ENCODE measurements at places on chromosomes 11 and 22. TPM values are rescaled to one million over a fixed set of nuclear protein-coding genes. Genes with fewer than 3 reads are reported as not detected.

KCNQ1 gene
- 2.6 TPM for total RNA-seq

GRCh38 chr11:65709661-65710060, 2.4 kb upstream of the KAT5 start:
- no peak for DNase-seq
- peaks cover 18% of the 10 kb centered on the region for H3K36me3 ChIP-seq
- H3K4me3 ChIP-seq = no peak overlapping the region
- peaks cover 19% of the 10 kb centered on the region for H3K4me1 ChIP-seq
- no peaks in the 10 kb centered on the region for H3K27me3 ChIP-seq
- H3K27ac ChIP-seq = no peak overlapping the region

GRCh38 chr11:64074239-64074638, 38.5 kb downstream of the FLRT1 start:
- no peak for DNase-seq
- no peak overlapping the region for H3K4me3 ChIP-seq
- no peaks in the 10 kb centered on the region for H3K27me3 ChIP-seq
- H3K36me3 ChIP-seq = no peaks in the 10 kb centered on the region
- no peak overlapping the region for H3K27ac ChIP-seq

- no peak for DNase-seq
- no peaks in the 10 kb centered on the region for H3K27me3 ChIP-seq
- H3K4me3 ChIP-seq = no peak overlapping the region
Observed at GRCh38 chr22:37054600-37055365, 3.2 kb downstream of the KCTD17 start.
